ENCODE measurements at places on chromosomes 2 and 18.

- DNase-seq = no peak
Measured at GRCh38 chr18:13608791-13609532, 117.4 kb downstream of the FAM210A start.

DNA sequence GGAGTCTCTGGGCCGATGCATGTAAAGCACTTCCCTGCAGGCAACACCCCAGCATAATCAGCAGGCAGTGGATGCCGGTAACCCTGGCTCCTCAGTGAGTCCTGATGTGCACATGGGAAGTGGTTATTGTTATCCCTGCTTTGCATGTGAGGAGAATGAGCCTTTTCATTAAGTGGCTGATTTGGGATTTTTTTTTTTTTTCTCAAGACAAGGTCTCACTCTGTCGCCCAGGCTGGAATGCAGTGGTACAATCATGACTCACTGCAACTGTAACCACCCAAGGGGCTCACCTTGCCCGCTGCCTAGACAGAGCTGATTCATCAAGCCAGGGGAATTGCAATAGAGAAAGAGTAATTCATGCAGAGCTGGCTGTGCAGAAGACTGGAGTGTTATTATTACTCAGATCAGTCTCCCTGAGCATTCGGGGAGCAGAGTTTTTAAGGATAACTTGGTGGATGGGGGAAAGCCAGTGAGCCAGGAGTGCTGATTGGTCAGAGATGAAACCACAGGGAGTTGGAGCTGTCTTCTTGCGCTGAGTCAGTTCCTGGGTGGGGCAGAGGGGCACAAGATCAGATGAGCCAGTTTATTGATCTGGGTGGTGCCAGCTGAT, 95.4 kb downstream of the SOCS6 start:
- no peak for DNase-seq

DNA sequence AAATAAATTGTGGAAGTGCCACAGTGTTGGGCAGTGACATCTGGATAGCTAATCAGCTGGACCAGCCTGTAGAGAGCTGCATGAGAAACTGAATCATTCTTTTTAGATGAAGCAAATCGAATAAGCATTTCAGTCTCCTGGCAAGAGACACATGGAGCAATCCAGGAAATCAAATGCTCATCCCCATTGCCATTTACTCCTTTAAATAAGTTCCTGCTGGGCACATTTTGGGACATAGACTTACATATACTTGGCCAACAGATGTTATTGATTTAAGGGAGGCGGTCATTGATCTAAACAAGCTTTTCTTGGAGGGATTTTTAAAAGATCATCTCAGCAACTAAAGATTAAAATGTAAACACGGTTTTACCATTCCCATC, 307.1 kb downstream of the STK39 start:
- DNase-seq = no peak

DNA sequence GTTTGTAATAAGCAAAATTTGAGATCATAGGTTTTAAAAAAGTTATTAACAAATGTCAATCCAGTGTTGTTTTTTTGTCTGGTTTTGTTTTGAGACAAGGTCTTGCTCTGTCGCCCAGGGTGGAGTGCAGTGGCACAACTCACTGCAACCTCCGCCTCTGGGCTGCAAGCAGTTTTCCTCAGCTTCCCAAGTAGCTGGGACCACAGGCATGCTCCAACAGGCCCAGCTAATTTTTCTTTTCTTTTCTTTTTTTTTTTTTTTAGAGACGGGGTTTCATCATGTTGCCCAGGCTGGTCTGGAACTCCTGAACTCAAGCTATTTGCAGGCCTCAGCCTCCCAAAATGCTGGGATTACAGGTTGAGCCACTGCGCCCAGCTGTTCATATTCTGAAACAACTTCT, 31.3 kb downstream of the GALNT3 start:
- no peak for DNase-seq

DNA sequence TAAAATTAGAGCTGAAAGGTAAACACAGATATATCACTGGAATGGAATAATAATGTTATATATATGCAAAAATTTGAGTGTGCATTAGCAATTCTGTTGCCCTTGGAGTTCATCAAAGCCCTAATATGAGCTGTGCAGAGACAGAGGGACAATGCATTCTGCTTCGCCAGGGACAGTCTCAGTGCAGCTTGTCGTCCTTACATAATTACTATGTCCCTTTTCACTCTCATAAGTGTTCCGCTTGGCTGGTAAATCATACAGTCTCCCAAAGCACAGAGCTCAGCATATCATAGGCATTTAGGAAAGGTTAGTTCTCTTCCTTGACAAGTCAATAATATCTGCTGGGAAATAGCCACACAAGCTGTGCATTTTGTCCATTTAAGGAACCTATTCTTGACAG, 30.7 kb downstream of the MAPK4 start:
- no peak for DNase-seq

DNA sequence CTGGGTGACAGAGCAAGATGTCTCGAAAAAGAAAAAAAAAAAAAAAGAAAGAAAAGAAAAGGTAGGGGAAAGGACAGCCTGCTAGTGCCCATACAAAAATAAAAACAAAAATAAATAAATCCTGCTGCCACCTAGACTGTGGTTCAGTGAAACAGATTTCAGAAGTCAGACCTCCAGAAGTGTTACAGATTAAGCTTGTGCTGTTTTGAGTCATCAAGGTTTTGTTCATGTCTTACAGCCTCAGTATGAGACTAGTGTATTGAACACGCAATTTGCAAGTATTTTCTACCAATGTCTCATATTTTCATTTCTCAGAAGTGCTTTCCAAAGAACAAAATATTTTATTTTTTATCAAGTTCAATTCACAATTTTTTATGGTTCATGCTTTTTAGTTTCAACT, 720.4 kb upstream of the GYPC start:
- no peak for DNase-seq

DNA sequence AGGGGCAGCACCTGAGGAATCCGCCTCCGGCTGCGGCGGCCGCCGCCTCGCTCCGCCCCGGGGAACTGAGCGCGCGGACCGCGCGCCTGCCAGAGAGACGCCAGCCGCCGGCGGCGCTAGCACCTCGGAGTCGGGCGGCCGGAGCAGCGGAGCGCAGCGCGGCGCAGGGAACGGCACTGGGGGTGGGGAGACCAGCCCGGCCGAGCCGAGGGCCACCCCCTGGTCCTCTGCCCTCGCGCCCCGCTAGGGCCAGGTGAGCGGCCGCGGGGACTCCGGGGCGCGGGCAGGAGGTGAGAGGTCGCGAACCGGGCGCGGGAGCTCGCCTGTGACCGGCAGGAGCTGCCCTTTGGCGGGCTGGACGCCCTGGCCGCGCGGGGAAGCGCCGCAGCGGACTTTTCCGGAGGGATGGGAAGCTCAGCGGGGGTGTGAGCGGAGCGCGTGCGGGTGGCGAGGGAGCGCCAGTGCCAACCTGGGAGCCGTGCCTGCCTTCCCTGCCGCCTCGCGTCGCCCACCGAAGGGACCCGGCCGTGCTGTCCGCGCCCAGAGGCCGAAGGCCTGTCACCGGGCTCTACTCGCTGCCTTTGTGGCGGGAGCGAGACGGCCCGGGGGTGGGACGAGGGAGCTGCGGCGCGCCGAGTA, at the start of gene GREB1L:
Gene GREB1L (plus strand): TSS at position 92 of the 639 bp plus-strand sequence. CDS start 141,287 bp downstream, outside the sequence.
- peak; percentile 56 for DNase-seq

DNA sequence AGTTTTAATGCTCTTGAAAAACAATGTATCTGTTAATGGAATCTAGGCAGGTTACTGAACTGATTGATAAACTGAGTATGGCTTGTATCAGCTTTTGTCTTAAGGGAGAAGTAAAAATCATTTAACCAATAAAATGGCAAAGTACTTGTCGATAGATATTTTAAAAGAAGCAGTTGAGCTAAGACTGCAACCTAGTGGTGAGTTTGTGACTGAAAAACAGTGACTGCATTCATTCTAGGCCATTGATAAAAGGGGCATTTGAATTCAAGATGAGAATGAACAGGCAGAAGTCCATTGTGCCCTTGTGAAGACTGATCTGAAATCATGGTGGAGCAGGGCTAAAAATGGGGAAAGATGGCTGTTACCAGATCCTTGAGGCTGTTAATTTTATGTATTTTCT, 59.4 kb upstream of the MSTN start:
- DNase-seq = no peak

GRCh38 chr2:176492583-176492982, 223.3 kb downstream of the MTX2 start:
- no peak for DNase-seq

- no peak for DNase-seq
Measured at GRCh38 chr2:152481881-152482583, 147.1 kb downstream of the FMNL2 start.

- no peak for DNase-seq
Measured at GRCh38 chr2:75274936-75275335, 75.6 kb upstream of the TACR1 start.

- DNase-seq = no peak
Measured at GRCh38 chr2:72131371-72131891, 16.2 kb downstream of the CYP26B1 start.

GRCh38 chr2:129754421-129754820, 225.0 kb upstream of the RAB6C start:
- DNase-seq = no peak

DNA sequence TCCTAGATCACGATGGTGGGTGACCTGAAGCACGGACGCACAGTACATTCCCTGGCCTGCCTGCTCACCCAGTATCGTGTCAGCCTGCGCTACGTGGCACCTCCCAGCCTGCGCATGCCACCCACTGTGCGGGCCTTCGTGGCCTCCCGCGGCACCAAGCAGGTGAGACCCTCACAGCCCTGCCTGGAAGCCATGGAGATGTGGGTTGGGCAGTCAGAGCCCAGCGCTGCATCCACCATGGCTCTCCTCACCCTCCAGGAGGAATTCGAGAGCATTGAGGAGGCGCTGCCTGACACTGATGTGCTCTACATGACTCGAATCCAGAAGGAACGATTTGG, 20.3 kb downstream of the SLC30A3 start:
- no peak for DNase-seq

GRCh38 chr2:230688490-230688889, 24.2 kb upstream of the CAB39 start:
- DNase-seq = no peak

- DNase-seq = no peak
Measured at GRCh38 chr2:168210895-168211570, 36.4 kb downstream of the STK39 start.

GRCh38 chr2:207042841-207043240, 103.5 kb downstream of the CPO start:
- no peak for DNase-seq

GRCh38 chr2:238336151-238336550, 15.8 kb downstream of the TRAF3IP1 start:
- DNase-seq = no peak

GRCh38 chr2:24579053-24579803, 88.2 kb downstream of the NCOA1 start:
- no peak for DNase-seq

DNA sequence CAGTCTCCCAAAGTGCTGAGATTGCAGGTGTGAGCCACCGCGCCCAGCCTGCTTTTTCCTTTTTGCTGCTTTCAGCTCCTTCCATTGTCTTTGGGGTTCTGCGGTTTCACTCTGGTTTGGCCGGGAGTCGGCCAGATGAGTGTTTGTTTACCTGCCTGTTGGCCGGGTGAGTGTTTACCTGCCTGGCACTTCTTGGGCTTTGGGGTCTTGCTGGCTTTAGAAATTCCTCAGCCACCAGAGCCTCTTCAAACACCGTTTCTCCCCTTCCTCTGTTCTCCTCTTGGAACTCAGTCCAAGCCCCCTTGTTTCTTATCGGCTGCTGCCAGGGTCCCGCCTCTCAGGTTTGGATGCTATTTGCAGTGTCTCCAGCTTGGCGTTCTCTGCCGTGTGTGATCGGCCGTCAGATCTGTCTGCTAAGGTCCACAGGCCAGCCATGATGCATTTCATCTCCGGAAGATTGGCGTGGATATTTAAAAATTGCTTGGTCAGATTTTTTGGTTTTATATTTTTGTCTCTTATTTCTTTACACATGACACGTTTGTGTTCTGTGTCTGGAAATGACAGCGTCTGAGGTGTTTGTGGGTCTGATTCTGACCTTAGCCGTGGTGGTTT, 14.2 kb upstream of the GAL3ST2 start:
- DNase-seq = no peak

- no peak for DNase-seq
Measured at GRCh38 chr2:13986119-13986720, 646.3 kb upstream of the LRATD1 start.

DNA sequence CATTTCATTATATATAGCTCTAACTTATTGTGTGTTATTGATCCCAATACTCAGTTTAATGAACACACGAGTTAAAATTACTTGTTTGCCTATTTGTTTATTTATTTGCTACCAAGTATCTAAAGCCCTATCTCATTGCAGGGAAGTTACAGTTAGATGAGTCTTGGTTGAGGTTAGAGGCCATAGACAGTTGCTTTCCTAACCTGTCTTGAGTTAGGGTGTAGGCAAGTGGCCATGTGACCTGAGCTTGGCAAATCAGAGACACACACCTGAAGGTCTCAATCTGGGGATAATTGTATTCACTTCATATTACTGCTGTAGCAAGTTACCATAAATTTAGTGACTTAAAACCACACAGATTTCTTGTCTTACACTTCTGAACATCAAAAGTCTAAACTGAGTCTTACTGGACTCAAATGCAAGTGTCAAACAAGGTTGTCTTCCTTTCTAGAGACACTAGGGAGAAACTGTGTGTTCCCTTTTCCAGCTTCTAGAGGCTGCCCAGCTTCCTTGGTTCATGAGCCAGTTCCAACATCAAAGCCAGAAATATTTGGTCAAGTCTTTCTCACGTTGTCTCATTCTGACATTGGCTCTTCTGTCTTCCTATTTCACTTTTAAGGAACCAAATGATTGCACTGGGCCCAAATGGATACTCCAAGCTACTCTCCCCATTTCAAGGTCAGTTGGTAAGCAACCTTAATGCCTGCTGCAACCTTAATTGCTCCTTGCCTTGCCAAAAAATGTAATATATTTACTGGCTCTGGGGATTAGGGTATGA, 39.7 kb downstream of the COL3A1 start:
- no peak for DNase-seq

- DNase-seq = no peak
Measured at GRCh38 chr2:10004401-10004800, 38.9 kb upstream of the KLF11 start.

DNA sequence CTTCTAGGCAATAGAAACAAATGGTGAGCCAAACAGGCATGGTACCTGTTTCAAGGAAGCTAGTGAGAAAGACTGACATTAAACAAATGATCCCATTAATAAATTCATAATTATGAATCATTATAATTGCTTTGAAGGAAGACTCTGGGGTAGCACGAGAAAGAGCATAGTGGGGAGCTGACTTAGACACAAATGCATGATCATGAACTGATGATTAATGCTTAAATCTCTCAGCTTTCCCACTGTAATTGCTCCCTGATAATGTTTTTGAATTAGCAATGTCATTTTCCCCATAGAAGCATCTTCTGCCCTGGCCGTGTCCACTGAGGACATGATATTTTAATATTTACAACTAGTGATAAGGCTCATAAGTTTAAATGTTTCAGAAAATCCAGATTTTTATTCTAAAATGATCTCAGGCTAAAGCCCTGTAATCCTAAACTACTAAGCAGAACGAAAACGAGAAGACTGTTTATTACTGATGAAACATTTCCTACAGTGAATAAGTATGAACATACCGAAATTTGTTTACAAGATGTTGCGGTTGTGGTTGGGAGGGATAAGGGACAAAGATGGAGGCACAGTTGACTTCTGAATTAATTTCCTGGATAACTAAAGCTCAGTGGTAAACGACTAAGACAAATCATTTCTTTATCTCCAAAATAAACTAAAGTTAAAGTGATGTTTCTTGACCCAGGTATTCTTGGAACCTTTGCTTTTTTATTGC, 47.3 kb upstream of the TACR1 start:
- DNase-seq = no peak

- no peak for DNase-seq
Measured at GRCh38 chr2:106561356-106561755, 74.2 kb downstream of the CD8B2 start.

- no peak for DNase-seq
Measured at GRCh38 chr2:105437708-105438103, 38.9 kb upstream of the FHL2 start.

All from nucleus accumbens (tissue), 56 donors.